ENCODE measurements at places on chromosomes 2 and 18.

DNA sequence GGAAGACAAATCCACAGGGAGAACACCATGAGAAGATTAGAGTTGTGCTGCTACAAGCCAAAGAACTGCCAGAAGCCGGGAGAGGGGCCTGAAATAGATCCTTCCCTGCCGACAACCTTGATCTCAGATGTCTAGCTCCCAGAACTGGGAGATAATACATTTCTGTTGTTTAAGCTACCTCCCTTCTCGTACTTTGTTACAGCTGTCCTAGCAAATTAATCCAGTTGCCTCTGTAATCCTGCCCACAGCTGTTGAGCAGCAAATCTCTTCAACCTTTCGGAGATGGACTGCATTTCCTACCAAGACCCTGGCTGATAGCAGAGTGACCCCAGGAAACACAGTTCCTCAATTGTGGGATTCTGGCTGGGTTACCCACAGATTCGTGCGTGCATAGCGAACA, 2.6 kb upstream of the TBC1D8 start:
- no peak for DNase-seq

- no peak for DNase-seq
These were observed 156.4 kb downstream of the SMAD7 start for GRCh38 chr18:48794251-48794970.

GRCh38 chr2:11941201-11942177, 195.1 kb downstream of the LPIN1 start:
- no peak for DNase-seq

GRCh38 chr2:121595012-121595891, 54.0 kb downstream of the CLASP1 start:
- DNase-seq, result no peak

- DNase-seq, result no peak
These were observed 11.7 kb upstream of the CCDC74B start for GRCh38 chr2:130156624-130157004.

- no peak for DNase-seq
These were observed 800 bp downstream of the VIL1 start for GRCh38 chr2:218419630-218420216.

- no peak for DNase-seq
These were observed 733.0 kb upstream of the SALL3 start for GRCh38 chr18:78246588-78246987.

DNA sequence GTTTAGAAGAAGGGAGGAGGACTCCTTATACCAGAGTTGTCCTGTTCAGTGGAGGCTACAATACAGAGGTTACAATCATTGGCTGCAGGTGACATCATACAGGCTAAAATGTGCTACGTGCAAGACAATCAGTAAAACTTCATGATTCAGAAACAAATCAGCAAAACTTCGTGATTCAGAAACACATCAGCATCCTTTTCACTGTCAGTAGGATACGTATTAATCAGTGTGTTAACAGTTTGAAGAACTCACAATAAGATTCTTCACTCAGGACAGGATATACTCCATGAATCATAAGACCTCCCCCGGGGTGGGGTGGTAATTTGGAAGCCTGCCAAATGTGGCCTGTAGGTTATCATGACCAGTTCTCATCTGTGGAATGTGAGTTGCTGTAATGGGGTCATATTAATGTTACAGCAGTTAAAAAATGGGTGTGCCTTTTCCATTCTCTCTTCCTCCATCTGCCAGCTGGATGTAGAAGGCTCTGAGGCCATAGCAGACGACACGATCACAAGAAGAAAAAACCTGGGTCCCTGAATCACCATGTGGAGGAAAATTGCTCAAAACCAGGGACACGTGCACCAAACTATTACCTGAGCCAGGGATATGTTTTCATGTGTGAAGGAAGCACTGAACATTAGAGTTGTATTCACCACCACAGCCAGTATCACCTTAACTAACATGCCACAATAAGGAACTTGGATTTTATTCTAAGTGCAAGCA, 134.8 kb upstream of the CREB1 start:
- DNase-seq, result no peak

DNA sequence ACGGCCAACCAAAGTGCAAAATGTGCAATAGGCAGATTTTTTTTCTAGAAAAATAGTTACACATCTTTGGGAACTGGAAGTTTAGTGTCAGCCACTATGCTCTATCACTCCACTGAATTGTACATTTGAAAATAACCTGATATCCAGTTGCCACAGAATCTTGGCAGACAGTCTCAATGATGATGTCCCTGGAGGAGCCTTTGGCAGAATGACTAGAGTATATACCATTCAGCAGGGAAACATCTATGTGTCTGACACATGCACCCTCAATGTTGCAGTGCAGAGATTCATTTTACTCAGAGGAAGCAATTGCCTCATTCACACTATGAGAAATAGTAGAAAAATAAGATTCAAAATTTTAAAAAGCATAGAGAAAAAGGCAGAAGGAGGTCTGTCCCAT, 475.8 kb downstream of the LRRTM4 start:
- no peak for DNase-seq

All from NT2/D1 (cell line).